ENCODE measurements at places on chromosomes 2 and 18.
A peak's percentile ranks its signal among the peaks of the same experiment; 100 is the strongest.

- no peak for DNase-seq
These were observed 75.0 kb downstream of the MEX3C start for GRCh38 chr18:51122266-51123045.

DNA sequence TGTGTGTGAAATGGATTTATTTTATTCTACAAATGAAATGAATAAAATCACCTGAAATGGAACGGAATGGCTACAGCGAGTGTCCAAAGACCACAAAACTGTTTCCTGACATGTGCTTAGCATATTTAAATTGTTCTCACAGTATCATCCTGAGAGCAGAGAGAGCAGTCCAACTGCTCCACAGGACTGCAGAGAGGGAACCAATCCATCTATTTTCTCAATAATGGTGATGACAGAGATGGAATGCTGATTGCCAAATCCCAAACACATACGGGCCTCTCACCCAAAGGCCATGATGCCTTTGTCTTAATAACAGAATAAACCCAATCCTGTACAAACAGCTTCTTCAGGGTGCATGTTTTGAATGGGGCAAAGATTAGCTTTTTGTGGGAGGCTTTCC is 41.1 kb downstream of the STAT1 start:
- DNase-seq = no peak

DNA sequence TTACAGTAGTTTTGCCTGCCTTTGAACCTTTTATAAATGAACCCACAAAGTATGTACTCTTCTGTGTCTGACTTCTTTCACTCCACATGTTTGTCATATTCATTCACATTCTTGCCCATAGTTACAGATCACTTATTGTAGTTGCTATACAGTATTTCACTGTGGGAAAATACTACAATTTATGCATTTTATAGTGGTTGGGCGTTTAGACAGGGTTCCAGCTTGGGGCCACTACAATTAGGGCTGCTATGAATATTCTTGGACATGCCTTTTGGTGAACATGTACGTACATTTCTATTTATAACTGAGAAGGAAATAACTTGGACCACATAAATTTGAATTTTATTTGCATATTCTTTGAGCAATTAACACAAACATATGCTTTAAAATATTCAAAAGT is 15.4 kb upstream of the PMAIP1 start:
- DNase-seq = no peak

- DNase-seq = no peak
These were observed 158.9 kb upstream of the GLI2 start for GRCh38 chr2:120576509-120577474.

GRCh38 chr18:36297417-36298125 is at the start of gene FHOD3:
Gene FHOD3, plus strand, starts transcription at chr18:36297713. Its CDS starts 123 bp downstream, at chr18:36297836.
- DNase-seq = peak; percentile 28

DNA sequence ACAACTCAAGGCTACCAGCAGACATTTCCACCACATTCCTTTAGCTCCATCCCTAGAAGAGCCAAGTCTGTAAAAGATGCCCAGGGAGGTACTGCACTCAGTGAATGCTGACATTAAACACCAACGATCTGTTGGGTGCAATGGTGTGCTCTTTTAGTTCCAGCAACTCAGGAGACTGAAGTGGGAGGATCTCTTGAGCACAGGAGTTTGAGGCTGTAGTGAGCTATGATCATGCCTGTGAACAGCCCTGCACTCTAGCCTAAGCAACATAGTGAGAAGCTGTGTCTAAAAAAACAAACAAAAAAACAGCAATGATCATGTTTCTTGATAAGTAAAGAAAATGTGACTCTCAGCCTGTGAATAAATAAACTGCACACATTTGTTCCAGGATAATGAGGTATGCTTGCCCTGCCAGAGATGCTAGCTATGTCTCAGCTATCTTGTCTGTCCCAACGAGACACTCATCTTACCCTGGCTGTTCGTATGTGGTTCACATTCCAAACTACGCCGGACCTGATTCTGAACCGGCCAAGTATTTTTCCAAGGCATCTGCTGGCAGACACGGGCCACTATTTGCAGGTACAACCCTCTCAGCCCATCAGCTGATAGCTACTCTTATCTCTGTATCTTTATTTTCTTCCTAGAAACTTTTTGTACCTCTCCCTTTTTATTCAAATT is 21.8 kb downstream of the TMEM182 start:
- no peak for DNase-seq

DNA sequence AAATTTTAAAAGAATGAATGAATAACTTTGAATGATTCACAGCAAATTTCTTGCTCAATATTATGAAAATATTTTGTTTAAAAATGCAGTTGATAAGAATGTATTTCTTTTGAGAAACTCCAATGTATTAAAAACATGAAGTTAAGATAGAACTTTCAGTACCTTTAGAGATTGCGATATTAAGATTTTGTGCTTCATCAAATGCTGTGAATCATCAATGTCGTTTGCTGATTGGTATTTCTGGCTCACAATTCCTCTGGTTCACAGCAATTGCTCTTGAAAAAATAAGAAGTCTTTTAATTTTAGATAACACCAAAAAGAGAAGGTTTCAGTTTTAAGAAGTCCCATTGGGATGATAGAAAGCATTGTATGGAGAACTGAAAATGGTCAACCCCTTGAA is 228.7 kb downstream of the IKZF2 start:
- no peak for DNase-seq

GRCh38 chr18:59094569-59094968 is 45.1 kb upstream of the SEC11C start:
- no peak for DNase-seq

GRCh38 chr2:95020275-95021022 is 5.1 kb upstream of the MAL start:
- no peak for DNase-seq

DNA sequence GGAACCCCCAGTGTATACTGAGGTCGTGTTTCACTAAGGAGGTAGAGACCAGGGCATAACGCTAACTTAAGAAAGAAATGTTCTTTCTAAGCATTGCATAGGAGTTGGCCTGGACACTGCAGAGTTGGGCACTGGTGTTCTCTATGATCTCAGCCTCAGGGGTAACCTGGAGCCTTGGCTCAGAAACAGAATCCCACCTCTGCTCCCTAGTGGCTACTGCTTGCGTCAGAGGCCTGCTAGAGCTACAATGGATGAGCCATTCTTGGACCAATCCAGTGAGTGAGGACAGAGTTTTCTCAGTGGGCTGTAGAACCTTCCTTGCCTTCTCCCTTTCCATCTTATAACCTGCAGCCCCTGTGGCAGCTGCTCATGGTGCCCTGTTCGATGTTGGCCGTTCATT is 324.4 kb upstream of the CELF4 start:
- DNase-seq = no peak

- no peak for DNase-seq
These were observed 185.6 kb downstream of the CTIF start for GRCh38 chr18:48724442-48724841.

DNA sequence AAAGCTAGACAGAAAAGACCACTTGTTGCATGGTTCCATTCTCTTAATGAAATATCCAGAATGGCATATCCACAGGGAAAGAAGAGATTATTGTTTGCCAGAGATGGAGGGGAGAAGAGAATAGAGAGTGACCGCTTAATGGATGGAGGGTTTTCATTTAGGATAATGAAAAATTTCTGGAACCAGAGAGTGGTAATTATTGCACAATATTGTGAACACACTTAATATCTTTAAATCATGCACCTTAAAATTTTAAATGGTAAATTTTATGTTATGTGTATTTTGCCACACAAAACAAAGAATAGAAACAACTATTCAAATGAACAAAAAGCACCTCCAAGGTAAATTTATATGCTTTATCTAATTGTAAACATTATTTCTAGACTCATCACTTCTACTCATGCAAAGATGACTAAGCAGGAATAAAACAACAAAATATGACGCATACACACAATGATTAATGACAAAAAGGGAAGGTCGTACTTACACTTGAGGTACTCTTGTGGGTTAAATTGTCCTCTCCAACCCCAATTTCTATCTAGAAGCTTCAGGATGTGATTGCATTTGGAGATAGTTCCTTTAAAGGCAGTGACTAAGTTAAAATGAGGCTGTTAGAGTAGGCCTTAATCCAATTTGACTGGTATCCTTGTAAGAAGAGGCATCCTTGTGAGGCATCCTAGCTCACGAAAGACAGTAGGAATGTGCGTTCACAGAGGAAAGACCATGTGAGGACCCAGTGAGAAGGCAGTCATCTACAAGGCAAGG is 18.7 kb upstream of the DHRS9 start:
- DNase-seq = no peak

DNA sequence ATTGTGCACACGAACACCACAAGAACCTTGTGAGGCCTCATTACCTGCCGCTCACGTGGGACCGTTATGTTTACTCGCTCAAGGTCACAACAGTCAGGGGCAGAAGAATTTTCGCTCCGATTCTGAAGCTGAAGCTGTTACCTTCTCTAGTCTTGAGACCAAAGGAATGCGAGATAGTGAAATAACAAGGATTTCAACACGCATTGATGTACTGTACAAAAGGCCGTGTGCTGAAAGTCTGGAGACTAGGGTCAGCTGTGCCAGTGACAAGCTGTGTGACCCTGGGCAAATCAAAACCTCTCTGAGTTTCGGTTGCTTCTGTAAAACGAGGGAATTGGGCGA is 583 bp downstream of the NEMP2 start:
- DNase-seq = no peak

DNA sequence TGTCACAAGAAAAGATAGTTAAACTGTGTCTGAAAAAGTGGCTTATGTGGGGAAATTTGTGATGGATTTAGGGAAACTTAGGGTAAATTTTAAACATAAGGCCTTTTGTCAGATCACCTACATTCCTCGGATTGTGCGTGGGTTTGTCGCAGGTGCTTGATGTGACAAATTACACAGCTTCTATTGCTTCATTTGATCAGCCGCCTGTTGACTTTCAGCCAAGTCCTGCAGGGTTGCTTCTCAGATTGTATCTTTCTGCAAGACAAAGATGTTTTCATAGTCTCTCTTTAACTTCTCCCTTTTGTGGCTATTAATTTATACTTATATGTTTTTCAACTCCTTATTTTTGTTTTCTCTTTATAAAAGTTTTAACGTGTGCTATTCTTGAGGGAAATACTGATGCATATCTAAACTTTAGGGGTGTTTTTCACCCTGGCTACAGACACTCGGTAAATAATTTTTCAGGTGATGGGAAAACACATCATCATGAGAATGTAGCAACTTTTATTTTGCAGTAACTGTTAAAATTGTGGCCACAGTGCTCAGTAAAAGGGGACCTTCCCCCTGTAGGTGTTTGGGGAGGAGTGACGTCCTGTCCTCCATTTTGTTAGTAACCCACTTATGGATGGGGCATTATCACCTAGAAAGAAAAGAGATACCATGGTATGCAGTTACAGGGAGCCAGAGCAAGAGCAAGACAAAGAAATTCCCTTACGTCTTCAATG is 31.4 kb downstream of the GALM start:
- DNase-seq = no peak

DNA sequence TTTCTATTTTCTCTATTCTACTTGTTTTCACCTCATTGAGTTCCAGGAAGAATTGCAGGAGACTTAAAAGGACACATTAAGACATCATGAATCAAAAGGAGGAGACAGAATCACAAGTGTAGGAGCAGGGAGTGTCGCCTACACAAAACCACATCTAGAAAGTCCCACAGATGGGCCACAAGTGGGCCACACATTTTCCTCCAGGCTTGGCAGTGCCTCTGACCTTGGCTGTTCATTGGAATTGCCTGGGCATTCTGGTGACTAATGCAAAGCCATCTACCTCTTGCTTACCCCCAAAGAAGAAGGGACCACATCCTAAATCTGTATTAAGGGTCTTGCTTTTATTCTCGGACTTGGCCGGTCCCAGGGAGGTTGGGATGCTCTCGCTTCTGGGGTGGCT is 103.6 kb downstream of the KLHL29 start:
- no peak for DNase-seq

DNA sequence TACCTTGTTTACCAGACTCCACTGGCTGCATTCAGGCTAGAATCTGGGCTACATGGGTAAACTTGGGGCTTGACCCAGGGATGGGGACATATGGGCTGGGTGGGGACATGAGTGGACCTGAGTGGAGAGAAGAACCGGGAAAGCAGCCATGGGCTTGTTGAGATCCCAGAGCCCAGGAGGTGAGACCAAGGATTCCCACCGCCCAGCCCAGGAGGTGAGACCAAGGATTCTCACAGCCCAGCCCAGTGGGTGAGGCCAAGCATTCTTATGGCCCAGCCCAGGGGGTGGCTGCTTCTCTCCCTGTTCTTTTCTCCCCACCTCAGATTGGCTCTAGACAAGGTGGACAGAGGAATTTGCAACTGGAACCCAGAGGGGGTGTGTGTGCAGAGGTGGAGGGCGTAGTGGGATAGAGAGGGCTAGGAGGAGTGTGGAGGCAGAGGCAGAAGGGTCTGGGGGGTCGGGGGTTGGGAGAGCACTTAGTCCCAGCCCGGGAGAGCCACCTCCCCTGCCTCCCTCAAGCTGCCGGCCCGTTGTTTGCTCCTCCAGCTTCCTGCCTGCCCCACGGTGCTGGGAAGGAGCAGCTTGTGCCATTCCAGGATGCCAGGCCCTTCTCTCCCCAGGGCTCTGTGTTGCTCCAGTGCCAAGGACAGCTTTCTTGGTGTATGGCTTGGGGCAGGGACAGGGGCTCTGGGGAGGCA is 25.6 kb downstream of the GLI2 start:
- no peak for DNase-seq

GRCh38 chr2:233280114-233280693 is 27.4 kb upstream of the SAG start:
- DNase-seq = no peak

- DNase-seq = no peak
These were observed at the start of gene TFPI for GRCh38 chr2:187554011-187554703. Gene TFPI, minus strand, starts transcription at chr2:187554435. Its CDS starts 50,667 bp downstream, at chr2:187503768.

GRCh38 chr18:52451851-52452250 is 111.9 kb downstream of the DCC start:
- DNase-seq = no peak

- no peak for DNase-seq
These were observed 107.0 kb downstream of the BCL2L11 start for GRCh38 chr2:111227716-111228141.

GRCh38 chr2:96489663-96490062 is 15.5 kb downstream of the NEURL3 start:
- DNase-seq = no peak

GRCh38 chr2:164898475-164898874 is 56.9 kb downstream of the SLC38A11 start:
- no peak for DNase-seq

All from globus pallidus (tissue), 1 donor.